ENCODE measurements at places on chromosomes 12 and 14.

GRCh38 chr14:103549361-103550311 is 12.8 kb downstream of the BAG5 start:
- DNase-seq: no peak

DNA sequence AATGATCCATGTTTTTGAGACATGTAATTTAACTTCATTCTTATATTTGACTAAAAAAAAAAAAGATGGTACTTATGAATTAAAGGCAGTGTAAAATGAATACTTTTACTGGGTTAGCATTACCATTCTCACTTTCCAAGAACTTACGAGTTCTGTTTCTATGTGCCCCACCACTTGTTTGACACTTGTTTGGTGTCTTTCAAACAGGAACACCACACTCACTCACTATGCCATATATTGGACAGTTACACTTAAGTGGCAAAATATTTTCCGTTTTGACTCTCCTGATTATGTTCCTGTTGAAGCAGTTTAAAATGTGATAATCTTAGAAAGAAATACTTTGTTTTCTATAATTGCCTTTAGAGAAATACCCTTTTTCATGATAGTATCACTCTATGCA is 56.6 kb upstream of the ATXN7L3B start:
- no peak for DNase-seq

- no peak for DNase-seq
Observed at GRCh38 chr12:112005419-112006395, 7.3 kb downstream of the TMEM116 start.

- DNase-seq: no peak
Observed at GRCh38 chr14:81295958-81296923, 75.5 kb upstream of the GTF2A1 start.

- DNase-seq: no peak
Observed at GRCh38 chr12:9367201-9367600, 159.0 kb upstream of the PZP start.

GRCh38 chr12:24363177-24363754 is 413.8 kb upstream of the SOX5 start:
- DNase-seq: no peak

DNA sequence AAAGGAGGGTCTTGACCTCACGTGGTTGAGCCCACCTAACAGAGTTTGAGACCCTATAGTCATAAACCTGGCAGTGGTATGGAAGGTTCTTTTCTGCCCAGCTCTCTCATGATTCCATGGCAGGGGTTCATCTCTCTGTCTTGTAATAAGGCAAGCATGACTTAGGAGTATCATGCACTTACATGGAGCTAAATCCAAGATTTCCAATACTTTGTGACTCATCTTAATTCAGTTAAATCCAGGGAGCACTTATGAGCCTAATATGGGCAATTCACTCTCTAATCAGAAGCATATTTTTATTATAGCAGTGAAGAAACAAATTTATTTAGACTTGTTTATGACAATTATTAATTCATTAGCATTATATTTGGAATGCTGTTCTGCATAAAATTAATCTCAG is 131.8 kb upstream of the CPSF6 start:
- DNase-seq: no peak

GRCh38 chr14:105333613-105334364 is 19.2 kb downstream of the PACS2 start:
- DNase-seq: no peak

GRCh38 chr12:128137140-128137539 is 129.8 kb upstream of the TMEM132C start:
- no peak for DNase-seq

DNA sequence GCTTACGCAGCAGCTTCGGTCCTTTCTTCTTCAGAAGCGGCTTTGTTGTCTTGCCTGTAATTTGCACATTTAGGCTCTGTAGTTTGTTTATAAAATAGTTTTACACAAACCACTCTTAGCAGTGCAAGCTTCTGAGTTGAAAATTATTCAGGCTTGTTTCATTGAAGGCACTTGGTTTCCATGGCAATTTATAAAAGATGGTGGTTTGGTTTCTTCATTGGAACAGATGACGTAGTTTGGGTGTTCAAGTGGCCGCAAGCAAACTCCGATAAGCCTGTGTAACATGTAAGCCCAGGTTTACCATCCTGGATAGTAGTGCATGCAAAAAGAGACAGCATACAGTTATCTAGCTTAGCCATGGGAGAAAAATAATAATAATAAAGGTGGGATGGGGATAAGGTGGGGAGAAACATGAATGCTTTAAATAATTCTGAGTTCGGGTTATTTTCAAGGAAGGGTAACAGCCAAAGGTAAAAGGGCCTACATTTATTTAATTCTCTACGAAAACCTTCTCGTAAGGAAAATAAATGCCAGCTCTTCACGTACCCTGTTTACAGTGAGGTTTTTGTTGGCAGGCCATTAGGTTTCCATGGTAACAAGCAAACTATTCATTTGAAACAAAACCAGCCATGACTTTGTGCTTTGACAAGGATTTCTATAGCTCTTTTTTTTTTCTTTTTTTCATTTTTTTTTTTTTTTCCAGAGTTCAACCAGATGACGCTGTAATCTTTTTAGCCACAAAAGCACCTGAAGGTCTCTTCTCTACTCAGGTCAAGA is 189.6 kb upstream of the RPL10L start:
- no peak for DNase-seq

- no peak for DNase-seq
Observed at GRCh38 chr14:20440465-20440864, 4.5 kb upstream of the KLHL33 start.

GRCh38 chr14:45868377-45868776 is 615.4 kb upstream of the MIS18BP1 start:
- DNase-seq: no peak

GRCh38 chr12:51884676-51885229 is 3.1 kb upstream of the ANKRD33 start:
- DNase-seq: no peak

- DNase-seq: no peak
Observed at GRCh38 chr14:48086516-48086915, 411.1 kb upstream of the MDGA2 start.

DNA sequence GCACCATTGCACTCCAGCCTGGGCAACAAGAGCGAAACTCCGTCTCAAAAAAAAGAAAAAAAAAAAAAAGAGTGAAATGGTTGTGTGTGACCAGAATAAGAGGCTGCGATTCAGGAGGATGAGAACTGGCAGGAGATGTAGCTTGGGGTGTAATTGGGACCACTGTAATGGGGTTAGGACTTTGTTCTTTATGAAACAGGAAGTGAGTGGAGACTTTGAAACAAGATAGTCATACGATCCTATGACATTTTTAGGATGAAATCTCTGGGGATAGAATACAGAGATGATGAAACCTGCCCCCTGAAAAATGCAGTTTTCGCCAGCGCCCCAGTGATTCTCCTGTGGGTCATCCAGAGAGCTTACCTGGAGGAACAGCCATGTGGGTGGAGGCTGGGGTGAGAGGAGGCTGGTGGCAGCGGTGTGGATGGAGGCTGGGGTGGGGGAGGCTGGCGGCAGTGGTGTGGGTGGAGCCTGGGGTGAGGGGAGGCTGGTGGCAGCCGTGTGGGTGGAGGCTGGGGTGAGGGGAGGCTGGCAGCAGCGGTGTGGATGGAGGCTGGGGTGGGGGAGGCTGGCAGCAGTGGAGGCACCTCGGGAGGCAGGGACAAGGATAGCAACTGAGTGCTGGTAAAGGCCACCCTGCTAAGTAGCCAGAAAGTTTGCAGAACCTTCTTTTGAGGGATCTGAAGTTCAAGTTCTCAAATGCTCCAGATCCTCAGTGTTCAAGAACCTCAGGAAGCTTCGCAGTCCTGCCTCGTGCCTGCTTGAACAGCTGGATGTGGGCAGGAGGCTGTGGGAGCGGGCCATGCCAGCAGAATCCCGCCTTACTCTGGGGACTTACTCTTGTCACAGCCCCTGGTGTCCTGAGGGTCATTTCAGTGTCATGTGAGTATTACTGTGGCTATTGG is 20.2 kb downstream of the FBXL14 start:
- no peak for DNase-seq

DNA sequence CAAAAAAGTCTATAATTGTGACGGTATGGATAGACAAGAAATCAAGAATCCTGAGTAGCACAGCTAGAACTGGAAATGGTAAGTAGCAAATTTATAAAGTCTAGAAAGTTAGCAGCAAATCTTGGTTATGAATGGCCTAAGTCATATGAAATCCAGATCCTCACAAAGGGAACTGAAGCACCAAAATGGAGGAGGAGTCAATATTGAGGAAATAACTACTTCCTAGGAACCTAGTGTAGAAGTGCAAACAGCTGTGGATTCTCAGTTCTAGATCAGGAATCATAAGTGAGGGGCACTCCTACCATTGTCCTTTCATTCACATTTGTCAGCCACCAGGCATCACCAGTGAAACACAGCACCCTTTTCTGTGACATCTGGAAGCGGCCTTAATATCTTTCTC is 202.2 kb upstream of the DCN start:
- DNase-seq: no peak

DNA sequence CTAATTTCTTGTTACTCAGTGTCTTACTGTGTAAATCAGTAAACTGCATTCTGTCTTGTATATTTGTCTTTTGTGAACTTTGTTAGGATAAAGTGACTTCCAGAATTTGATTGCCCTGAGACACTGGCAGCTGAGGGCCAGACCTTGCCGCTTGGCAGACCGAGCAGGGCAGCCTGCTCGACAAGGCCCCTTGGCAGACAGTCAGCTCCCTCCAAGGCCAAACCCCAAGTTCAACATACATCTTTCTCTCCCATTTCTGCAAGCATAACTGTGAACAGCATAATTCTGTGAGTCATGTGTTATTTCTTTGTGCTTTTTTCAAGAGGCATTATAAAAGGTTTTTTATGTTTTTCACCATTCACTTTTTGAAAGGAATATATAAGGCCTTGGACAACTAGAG is 39.2 kb upstream of the BMAL2 start:
- DNase-seq: no peak

DNA sequence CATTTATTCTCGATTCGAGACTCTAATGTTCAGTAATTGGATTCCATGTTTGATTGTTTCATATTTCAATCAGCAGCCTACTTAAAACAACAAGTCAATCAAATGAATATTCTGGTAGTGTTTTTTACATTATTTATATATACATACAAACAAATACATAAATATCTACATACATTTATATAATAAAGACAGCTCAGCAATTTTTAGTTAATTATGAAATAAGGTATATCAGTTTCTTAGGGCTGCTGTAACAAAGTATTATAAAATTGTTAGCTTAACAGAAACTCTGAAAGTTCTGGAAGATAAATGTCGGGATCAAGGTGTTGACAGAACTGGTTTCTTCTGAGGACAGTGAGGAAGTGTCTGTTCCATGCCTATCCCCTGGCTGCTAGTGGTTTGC is 105.9 kb downstream of the MGST1 start:
- no peak for DNase-seq

DNA sequence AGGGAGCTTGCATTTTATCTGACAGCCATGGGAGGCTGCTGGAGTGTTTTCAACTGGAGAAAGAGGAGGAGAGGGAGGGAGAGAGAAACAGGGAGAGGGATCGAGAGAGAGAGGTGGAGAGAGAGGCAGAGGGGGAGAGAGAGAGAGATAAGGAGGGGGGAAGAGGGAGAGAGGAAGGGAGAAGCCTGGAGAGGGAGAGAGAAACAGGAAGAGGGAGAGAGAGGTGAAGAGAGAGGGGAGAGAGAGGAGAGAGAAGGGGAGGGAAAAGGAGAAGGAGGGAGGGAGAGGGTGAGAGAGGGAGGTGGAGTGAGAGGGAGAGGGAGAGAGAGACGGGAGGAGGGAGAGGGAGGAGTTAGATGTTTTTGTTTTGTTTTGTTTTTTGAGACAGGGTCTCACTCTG is 45.6 kb downstream of the DNAH10 start:
- no peak for DNase-seq

- no peak for DNase-seq
Observed at GRCh38 chr12:90897986-90898385, 57.0 kb downstream of the CCER1 start.

DNA sequence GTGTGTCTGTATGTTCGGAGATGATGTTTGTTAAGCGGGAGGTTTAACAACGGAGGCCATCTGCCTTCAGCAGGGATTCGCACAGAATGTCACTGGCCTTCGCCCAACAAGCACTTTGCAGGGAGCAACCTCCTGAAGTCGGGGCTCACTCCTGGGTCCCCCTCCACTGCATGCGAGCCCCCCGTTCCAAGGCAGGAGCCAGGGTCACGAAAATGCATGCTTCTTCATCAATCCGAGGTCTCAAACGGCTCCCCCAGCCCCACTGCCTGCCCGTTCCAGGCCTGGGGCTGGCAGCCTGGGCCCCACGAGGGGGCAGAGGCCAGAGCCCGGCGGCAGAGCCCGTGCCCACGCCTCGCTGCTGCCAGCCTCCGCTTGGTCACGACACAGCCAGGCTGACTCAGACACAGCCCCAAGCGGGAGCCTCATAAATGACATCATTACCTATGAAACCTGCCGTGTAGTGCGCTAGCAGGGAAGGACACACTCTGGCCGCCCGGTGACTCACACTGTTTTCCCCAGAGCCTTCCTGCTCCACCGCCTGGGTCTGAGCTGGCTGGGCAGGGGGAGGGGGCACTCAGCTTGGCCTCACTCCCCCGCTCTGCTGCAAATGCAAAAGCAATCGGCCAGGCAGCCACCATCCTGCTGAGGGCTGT is 169.5 kb upstream of the RTL1 start:
- peak; percentile 7 for DNase-seq

DNA sequence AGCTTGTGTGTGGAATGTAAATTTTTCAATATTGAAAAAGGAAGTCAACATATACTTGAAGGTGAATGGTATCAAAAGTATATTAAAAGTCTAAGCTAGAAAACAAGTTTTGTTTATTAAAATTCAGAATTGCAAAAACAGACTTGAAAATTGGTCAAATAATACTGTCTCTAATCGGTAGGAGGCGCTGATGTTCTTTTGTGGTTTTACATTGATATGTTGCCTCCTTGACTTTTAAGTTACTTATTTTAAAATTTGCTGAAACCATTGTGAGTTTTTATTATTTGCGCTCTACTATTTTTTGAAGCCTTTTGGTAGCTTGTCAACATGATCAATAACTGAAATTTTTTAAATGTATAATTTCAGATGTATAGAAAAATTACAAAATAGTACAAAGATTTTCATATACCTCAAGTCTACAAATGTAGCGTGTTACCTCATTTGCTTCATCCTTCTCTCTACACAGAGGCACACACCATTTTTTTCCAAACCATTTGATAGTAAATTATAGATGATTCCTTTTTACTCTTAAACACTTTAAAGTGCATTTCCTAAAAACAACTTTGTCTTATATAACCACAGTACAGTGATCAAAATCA is 6.9 kb downstream of the RTRAF start:
- no peak for DNase-seq

DNA sequence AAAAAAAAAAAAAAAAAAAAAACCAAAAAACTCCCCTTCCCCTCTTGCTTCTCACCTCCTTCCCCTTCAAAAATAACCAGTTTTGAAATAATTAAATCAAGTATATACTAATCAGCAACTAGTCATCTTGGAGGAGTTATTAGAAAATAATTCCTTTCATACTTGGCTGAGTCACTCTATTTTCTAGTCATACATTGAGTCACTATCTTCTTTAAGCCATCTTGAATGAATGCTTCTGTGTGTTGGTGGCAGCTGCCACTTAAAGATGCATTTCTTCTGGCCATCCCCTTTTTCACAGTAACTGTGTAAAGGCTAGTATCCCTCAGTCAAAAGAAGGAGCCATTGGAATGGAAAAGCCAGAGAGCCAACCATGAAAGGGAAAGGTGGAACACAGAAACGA is 84.2 kb upstream of the TMEM263 start:
- no peak for DNase-seq
